ENCODE measurements at places on chromosomes 1 and 21.

DNA sequence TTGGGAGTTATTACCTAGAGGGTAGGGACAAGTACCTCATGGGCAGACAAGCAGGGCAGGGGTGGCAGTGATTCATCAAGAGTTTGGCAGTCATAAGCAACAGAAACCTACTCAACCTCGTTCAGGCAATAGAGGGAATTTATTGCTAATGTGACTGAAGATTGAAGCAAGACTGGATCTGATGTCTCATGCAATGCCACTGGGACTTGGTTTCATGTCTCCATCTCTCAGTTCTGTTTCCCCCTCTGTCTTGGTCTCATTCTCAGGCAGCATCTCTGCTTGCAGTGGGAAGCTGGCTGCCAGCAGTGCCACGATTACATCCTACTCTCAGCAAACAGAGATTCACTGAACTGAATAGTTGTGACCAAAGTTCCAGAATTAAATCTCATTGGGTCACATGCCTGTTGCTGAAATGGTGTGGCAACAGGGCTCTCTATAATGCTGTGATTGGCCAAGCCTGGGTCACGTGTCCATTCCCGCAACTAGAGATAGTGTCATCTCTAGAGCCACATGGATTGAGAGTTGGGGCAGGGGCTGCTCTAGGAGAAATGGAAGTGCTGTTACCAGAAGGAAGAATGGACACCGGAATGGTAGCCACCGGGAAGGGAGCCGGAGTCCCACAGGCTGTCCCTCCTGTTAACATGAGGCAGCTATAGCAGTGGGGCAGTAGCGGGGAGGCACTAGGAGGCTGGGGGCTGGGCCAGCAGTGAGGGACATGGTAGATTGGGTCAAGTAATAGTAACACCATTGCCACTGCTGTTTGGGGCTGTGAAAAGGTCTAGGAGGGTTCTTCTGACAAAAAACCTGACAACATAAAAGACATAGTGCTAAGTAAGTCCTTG lies 3.9 kb upstream of the CDC42 start:
- H3K27ac ChIP-seq, result no peak overlapping the region
- H3K4me3 ChIP-seq, result no peak overlapping the region
- peaks cover 25% of the 10 kb centered on the region for H3K4me1 ChIP-seq
- no peak for DNase-seq
- peaks cover 7% of the 10 kb centered on the region for H3K27me3 ChIP-seq

- H3K4me3 ChIP-seq, result no peak overlapping the region
- H3K4me1 ChIP-seq, result peaks cover 18% of the 10 kb centered on the region
- no peak overlapping the region for H3K27ac ChIP-seq
- H3K27me3 ChIP-seq, result no peaks in the 10 kb centered on the region
Observed at GRCh38 chr1:150551784-150552127, 2.5 kb downstream of the ADAMTSL4 start.

DNA sequence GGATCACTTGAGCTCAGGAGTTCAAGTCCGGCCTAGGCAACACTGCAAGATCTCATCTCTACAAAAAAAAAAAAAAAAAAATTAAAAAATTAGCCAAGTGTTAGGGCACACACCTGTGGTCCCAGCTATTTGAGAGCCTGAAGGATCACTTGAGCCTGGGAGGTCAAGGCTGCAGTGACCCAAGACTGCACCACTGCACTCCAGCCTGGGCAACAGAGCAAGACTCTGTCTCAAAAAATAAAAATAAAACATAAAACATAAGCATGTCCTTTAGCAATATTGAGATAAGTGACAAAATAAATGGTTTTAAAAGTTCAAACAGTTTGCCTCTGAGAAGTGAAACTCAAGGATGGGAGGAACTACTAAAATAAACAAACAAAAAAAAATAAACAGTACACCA lies 101.2 kb downstream of the RERE start:
- peaks cover 26% of the 10 kb centered on the region for H3K4me1 ChIP-seq
- H3K27me3 ChIP-seq, result no peaks in the 10 kb centered on the region
- DNase-seq, result no peak
- no peak overlapping the region for H3K27ac ChIP-seq

GRCh38 chr1:182301467-182302198 lies 90.0 kb downstream of the GLUL start:
- H3K27ac ChIP-seq, result no peak overlapping the region
- no peaks in the 10 kb centered on the region for H3K36me3 ChIP-seq
- DNase-seq, result no peak

DNA sequence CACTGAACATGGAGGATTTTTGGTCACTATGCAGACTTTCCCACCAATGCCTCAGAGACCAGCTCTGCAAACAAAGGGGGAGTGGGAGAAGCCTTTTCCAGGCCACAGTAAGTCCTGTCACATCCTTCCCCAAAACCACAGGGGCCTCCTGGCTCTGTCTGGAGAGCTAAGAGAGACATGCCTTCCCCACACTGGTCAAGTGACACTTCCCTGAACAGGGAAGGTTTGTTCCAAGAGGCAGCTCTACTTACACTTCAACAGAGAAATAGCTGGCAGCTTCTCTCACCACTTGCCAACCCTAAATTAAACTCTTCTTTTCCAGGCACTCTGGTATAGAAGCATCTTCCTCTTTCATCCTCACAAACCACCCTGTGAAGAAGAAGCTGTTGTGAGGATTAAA lies 39.7 kb downstream of the EDN2 start:
- H3K4me3 ChIP-seq, result no peak overlapping the region
- H3K27ac ChIP-seq, result no peak overlapping the region

DNA sequence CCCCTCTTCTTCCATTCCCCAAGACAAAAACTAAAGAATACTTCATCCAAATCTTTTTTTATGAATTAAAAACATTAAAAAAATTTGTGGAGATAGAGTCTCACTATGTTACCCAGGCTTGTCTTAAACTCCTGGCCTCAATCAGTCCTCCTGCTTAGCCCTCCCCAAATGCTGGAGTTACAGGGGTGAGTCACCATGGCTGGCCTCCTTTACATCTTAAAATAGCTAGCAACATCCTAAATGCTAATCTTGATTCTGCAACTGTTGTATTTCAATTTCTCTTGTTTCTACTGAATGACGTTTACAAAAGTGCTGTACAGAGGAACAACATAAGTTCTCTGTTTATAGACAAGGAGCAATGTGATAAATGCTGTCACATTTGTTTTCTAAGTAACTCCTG lies 483.5 kb downstream of the ADGRL2 start:
- no peak overlapping the region for H3K27ac ChIP-seq
- H3K4me3 ChIP-seq, result no peak overlapping the region
- H3K27me3 ChIP-seq, result no peaks in the 10 kb centered on the region

DNA sequence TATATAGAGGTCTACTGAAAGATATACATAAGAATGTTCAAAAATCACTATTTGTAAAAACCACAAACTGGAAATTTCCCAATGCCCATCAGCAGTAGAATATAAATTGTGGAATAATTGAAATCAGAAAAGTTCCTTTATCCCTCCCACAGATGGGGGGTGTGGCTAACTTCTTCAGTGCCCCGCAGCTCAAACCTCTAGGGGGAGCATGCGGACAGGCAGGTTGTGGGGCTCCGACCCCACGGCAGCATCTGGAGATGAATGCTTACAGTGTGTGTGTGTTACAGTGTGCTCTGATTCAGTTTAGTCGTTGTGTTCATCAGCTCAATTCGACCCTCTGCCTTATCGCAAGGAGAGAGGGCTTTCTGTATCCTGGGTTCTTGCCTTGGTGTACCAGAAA lies 262.1 kb upstream of the LRRC7 start:
- no peaks in the 10 kb centered on the region for H3K4me1 ChIP-seq
- no peaks in the 10 kb centered on the region for H3K27me3 ChIP-seq
- no peaks in the 10 kb centered on the region for H3K36me3 ChIP-seq

DNA sequence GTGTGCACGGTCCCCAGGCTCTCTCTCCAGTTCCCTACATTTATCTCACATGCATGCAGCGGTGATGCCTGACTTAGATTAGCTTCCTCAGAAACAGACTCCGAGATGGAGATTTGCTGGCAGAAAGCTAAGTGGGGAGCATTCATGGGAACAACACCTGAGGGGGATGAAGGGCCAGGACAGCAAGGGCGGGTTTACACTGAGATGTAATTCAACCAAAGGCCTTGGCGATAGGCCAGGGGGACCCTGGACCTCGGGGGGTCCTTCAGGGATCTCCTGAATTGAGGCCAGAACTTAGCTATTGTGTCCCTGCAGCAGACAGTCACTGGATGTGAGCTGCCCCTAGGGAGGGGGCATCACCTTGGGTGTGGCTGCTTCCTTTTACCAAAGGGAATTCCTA lies 246.1 kb upstream of the CSF3R start:
- no peaks in the 10 kb centered on the region for H3K36me3 ChIP-seq
- no peak overlapping the region for H3K27ac ChIP-seq
- peaks cover 2% of the 10 kb centered on the region for H3K27me3 ChIP-seq
- H3K4me3 ChIP-seq, result no peak overlapping the region

DNA sequence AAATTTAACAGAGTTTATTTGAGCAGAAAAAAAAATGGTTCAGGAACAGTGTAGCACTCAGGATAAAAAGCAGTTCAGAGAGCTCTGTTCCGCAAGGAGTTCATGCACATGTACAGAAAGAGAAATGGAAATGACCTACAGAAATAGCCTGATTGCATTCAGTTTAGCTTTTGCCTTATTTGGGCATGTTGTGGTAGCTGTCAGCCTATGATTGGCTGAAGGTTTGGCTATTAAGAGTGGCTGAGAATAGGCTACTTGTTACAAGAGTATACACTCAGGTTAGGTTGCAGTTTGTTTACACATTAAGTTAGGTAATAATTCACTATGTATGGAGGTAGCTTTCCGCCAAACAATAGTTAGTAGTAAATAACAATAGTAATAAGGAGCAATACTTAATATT lies 511.0 kb upstream of the TMPRSS15 start:
- H3K27me3 ChIP-seq, result no peaks in the 10 kb centered on the region
- H3K4me1 ChIP-seq, result no peaks in the 10 kb centered on the region
- H3K4me3 ChIP-seq, result no peak overlapping the region

- peaks cover 3% of the 10 kb centered on the region for H3K27me3 ChIP-seq
- DNase-seq, result no peak
- no peak overlapping the region for H3K27ac ChIP-seq
- H3K4me3 ChIP-seq, result no peak overlapping the region
- H3K4me1 ChIP-seq, result no peaks in the 10 kb centered on the region
Observed at GRCh38 chr1:53661496-53661895, 77.5 kb downstream of the GLIS1 start.

DNA sequence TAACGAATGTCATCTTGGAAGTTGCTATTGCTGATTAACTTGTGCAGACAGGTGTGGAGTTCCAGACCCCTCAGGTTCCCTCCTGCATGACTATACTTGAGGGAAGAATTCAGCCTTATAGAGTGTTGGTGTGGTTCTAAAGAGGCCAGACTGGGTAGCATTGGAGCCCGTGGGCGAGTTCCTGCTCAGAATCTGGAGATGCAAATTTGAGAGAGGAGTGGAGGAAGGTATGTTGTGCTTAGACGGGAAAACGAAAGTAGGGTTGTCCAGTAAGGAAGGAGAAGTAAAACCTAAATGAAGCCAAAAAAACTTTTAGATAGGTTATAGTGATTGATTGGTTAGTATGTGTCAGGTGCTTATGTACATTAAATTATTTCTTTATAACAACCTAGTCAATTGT lies 79.2 kb downstream of the ZNF326 start:
- H3K4me1 ChIP-seq, result no peaks in the 10 kb centered on the region
- no peak overlapping the region for H3K4me3 ChIP-seq
- H3K27ac ChIP-seq, result no peak overlapping the region
- no peaks in the 10 kb centered on the region for H3K36me3 ChIP-seq
- DNase-seq, result no peak

GRCh38 chr1:95506736-95507414 lies 272.9 kb downstream of the RWDD3 start:
- H3K27me3 ChIP-seq, result peaks cover 1% of the 10 kb centered on the region
- no peak overlapping the region for H3K4me3 ChIP-seq
- no peak for DNase-seq
- H3K36me3 ChIP-seq, result no peaks in the 10 kb centered on the region
- no peaks in the 10 kb centered on the region for H3K4me1 ChIP-seq

GRCh38 chr1:78519446-78519845 lies 28.7 kb downstream of the PTGFR start:
- no peaks in the 10 kb centered on the region for H3K27me3 ChIP-seq
- H3K4me3 ChIP-seq, result no peak overlapping the region
- H3K36me3 ChIP-seq, result no peaks in the 10 kb centered on the region
- H3K4me1 ChIP-seq, result no peaks in the 10 kb centered on the region
- H3K27ac ChIP-seq, result no peak overlapping the region
- DNase-seq, result no peak

DNA sequence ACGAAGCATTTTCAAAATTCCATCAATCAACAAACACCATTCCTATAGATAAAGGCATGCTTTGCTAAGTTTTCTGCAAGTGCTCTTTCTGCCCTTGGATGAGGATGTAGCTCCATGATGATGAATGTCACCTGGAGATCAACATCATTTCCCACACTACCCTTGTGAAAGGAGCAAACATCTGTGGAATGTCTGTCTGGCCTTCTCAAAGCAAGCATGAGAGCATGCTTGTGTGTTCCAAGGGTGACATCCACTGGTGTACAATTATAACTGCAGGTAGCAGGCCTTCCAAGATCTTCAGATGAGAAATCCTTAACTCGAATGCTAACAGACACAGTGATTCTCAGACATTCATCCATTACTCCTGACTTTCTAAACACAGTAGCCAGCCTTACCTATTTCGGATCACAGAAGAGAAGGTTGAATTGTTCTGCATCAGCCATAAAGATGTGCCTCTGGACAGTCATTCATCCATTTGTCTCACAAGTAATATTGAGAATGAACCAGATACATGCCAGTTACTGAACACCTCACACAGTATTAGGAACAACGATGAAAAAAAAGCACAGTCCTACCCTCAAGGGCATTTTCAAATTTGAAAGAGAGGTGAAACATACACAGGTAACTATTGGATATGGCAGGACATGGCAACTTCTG lies 162.4 kb downstream of the TPR start:
- no peak overlapping the region for H3K27ac ChIP-seq
- DNase-seq, result no peak
- no peaks in the 10 kb centered on the region for H3K4me1 ChIP-seq
- no peaks in the 10 kb centered on the region for H3K27me3 ChIP-seq

DNA sequence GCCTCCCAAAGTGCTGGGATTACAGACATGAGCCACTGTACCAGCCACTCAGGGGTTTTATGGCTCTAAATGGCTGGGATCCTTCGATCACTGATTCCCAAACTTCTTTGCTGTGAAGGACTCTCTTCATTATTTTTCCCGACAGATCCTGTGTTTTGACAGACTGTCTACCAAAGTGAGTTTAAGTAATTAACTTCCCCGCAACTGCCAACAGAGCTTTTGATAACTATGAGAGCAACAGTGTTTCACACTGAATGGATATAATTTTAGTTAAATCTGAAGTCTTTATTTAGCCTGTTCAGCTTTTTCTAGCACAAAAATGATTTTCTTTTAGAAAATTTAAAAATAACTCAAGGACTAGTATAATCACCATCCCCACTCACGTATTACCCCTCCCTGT lies 12.6 kb upstream of the RABIF start:
- no peak overlapping the region for H3K4me3 ChIP-seq
- DNase-seq, result no peak
- peaks cover 29% of the 10 kb centered on the region for H3K36me3 ChIP-seq
- no peaks in the 10 kb centered on the region for H3K4me1 ChIP-seq
- H3K27ac ChIP-seq, result no peak overlapping the region
- H3K27me3 ChIP-seq, result no peaks in the 10 kb centered on the region

GRCh38 chr1:9317591-9318417 lies 25.1 kb downstream of the SPSB1 start:
- H3K4me1 ChIP-seq, result peaks cover 5% of the 10 kb centered on the region
- H3K27ac ChIP-seq, result no peak overlapping the region
- peaks cover 5% of the 10 kb centered on the region for H3K27me3 ChIP-seq

GRCh38 chr21:42025376-42026081 lies 15.4 kb upstream of the ZBTB21 start:
- no peaks in the 10 kb centered on the region for H3K36me3 ChIP-seq
- no peak overlapping the region for H3K4me3 ChIP-seq
- no peak overlapping the region for H3K27ac ChIP-seq
- no peaks in the 10 kb centered on the region for H3K4me1 ChIP-seq

- no peak overlapping the region for H3K27ac ChIP-seq
- no peak for DNase-seq
- no peaks in the 10 kb centered on the region for H3K4me1 ChIP-seq
- no peak overlapping the region for H3K4me3 ChIP-seq
- no peaks in the 10 kb centered on the region for H3K36me3 ChIP-seq
- peaks cover 2% of the 10 kb centered on the region for H3K27me3 ChIP-seq
Observed at GRCh38 chr1:181817091-181817490, 244.4 kb downstream of the ZNF648 start.
